ENCODE measurements at places on chromosomes 2 and 18.
A peak's percentile ranks its signal among the peaks of the same experiment; 100 is the strongest.

DNA sequence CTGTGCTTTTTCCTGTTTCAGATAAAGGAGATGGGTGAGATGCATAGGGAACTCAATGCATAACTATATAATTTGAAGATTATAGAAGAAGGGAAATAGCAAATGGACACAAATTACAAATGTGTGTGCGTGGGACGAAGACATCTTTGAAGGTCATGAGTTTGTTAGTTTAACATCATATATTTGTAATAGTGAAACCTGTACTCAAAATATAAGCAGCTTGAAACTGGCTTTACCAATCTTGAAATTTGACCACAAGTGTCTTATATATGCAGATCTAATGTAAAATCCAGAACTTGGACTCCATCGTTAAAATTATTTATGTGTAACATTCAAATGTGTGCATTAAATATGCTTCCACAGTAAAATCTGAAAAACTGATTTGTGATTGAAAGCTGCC is 16.4 kb upstream of the MSH2 start:
- no peak for DNase-seq

DNA sequence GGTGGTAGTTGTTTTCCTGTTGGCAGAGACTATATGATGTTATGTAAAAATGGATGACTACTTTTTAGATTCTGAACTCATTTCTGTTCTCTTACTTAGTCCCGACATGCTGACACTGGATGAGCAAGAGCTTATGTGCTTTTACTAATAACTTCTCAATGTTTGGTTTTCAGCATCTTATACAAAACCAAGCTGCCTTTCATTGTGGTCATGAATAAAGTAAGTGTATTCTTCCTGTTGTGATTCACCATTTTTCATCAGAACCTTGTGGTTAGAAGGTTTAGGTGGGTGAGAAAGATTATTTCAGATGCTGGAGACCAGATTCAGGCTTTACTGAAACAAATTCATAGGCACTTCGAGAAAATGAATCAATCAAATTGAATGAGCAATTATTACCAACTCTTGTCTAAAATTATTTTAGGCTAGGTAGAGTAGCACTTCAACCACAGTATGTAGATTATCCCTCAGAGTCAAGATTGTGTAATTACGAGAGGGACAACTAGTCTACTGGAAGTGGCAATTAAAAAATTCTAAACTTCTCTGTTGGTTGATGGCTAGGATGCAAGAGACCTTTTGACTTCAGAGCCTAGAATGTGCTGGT is 9.3 kb downstream of the GPN1 start:
- no peak for DNase-seq

- DNase-seq, result no peak
Observed at GRCh38 chr2:8196316-8196715, 485.5 kb upstream of the ID2 start.

- no peak for DNase-seq
Observed at GRCh38 chr2:148582679-148583511, 61.7 kb upstream of the EPC2 start.

GRCh38 chr2:239193401-239193811 is 207.4 kb downstream of the HDAC4 start:
- no peak for DNase-seq

DNA sequence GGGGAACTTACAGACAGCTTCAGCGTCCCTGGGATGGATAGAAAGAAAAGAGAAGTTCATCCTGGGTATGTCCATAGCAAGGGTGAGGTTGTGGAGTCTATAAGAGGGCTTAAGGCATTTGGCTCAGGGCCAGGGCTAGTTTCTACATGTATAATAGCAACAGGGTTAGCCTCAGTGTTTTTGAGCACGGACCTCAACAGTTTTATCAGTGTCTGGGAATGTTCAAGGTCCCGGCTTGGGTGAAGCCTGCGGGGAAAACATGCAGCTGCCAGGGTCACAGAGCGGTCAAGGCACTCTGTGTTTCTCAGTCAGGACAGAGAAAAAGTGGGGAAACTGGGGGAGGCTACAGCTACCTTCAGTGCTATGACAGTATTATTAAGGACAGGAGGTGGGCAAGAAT is 427.7 kb upstream of the HS6ST1 start:
- DNase-seq, result peak; percentile 57

DNA sequence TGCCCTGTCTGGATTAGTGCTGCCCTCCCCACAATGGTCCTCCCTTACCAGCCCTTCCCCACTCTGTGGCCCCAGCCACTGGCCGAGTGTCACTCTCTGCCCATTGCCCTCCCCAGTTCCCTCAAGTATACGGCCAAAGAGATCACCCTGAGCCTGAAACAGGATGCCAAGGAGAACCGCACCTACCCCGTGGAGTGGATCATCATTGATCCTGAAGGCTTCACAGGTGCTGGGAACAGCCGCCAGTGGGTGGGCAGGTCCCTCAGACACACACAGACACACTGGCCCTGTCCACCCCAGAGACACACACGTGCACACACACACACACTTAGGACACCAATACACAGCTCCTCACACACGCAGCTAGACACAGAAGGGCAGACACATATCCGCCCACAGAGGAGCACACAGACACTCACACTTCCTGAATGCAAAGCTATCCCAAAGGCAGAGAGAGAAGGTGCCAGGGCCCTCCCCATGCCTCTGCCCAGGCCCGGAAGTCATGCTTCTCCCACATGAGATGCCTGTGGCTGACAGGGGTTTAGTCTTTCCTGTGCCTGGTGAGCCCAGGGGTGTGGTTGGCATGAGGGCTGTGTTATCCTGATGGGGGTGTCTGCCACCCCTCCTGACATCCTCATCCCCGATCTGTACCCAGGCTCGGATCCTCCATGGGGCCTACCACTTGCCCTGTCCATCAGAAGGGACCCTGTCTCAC is 2.9 kb downstream of the CHRND start:
- DNase-seq, result no peak

DNA sequence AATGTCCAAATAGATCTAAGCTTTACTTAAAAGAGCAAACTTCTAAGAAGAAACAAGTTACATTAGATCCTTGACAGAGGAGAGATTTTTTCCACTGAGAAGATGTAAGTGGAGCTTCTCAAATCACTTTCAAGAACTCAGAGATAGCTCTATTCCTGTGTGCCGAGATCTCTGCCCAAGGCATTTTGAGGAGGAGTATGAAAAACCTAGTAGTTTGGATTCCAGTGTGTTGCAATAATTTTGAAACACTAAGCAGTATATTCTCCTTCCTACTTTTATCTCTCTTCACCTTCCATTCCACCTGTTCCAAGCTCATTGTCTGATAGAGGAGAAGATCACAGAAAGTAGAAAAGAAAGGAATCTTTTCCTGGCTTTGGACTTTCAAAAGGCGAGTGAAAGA is 192.0 kb upstream of the TANK start:
- DNase-seq, result no peak

- DNase-seq, result peak; percentile 70
Observed at GRCh38 chr2:65430603-65431420, 1.6 kb downstream of the SPRED2 start.

DNA sequence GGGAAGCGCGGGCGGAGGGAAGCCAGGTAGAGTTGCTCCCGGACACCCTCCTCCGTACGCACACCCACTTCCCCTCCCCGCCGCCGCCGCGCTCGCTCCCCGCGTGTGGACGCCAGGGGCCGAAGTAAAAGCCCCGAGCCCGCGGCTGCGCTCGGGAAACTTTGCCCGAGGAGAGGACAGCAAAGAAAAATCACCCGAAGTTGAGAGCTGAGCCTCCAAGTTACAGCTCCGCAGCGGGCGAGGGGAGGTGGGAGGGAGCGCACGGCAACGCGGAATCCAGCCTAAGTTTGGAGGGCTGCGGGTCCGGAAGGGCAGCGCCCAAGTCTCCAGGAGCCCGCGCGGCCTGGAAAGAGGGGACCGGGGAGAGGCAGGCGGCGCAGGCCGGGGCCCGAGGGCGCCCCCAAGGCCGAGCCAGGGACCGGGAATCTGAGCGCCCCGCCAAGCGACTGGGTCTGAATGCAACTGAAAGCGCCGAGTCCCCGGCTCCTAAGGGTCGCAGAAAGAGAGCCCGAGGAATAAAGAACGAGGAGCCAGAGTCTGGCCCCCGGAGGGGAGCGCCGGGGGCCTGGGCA is 706 bp upstream of the BCL11A start:
- peak; percentile 39 for DNase-seq

DNA sequence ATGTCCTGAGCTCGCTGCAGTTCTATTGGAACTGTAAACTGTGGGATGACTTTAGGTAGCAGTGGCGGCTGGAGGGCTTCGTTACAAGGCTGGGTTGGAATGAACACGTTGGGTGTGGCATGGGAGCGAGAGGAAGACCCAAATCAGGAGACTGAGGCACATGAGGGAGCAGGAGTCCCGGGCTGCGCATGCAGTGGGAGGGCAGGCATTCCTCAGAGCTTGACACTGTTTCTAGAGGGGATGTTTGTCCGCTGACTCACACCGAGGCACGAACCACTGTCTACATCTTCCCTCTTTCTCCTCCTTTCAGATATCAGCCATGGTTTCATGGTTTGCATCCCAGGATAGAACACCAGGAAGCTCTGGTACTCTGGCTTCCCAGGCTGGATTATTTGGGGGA is 40.6 kb upstream of the LAMA1 start:
- DNase-seq, result no peak

- DNase-seq, result no peak
Observed at GRCh38 chr2:115277366-115277765, 834.9 kb downstream of the DPP10 start.

GRCh38 chr2:100812116-100812515 is 7.8 kb upstream of the NPAS2 start:
- no peak for DNase-seq

- no peak for DNase-seq
Observed at GRCh38 chr2:205564346-205565141, 117.8 kb upstream of the NRP2 start.

DNA sequence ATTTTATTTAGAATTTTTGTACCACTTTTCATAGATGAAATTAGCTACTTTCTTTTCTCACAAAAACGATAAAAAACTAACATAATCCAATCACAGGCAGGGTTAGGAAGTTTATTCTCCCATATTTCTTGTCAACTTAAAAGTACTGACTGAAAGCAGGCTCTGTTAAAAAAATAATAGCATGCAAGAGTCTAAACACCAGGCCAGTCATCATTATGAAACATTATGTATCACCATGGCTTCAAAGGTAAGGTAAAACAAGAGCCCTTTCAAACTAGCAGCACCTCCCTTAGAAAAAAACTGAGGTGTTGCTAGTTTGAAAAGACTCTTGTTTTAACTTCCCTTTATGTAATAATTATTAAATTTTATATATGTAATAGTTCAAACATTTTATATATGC is 848.0 kb downstream of the RNF144A start:
- DNase-seq, result no peak

GRCh38 chr2:194062401-194062800 is 1594.6 kb upstream of the SLC39A10 start:
- no peak for DNase-seq

GRCh38 chr18:72376256-72376655 is 167.9 kb downstream of the CBLN2 start:
- no peak for DNase-seq

DNA sequence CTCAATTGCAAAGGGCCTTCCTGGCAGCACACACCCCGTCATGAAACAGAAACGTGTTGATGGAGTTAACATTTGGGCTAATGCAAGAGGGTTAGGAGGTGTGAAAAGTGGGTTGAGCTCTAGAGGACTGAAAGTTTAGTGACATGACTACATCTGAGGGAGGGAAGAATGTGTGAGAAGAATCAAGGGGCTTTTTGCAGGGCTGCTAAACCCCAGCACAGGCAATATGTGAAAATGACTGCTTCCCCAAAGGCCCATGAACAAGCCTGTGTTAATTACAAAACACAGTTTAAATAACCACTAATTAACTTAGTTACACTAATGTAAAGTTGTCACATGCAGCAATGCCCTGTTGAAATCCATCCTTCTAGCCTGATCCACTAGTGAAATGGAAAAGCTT is 63.4 kb upstream of the PEX13 start:
- DNase-seq, result no peak

GRCh38 chr2:207167099-207167923 is 1.6 kb upstream of the KLF7 start:
- no peak for DNase-seq

DNA sequence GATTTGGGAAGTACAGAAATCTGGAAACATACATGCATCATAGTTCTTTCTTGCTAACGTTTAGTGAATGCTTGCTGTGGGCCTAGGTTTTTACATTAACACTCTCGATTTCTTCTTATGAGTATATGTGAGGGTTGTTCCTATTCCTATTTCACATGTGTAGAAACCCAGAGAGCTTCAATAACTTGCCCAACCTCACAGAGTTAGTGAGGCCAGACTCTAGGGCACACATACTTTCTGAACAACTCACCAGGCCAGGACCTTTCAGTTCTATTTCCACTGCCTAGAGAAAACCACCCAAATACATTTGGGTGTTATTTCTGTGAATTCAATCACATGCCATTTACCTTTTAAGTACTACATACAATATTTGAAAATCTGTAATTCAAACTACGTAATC is 8.2 kb upstream of the KCTD1 start:
- DNase-seq, result no peak

DNA sequence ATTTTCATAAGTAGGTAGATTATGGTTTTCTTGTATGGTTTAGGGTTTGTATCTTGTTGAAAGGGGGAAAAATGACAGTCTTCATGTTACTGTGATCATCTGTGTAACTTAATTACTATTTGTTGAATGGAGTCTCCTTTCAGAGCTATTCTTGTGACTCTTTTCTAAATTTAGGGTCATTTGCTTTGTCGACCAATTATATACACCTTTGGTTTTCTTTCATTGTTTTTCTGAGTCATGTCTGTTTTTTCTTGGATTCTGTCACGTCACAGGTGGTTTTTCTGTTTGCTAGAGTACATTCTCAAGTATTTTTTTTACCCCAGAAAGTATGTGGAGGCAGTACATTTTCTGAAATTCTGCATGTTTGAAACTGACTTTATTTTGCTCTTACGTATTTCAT is 43.8 kb upstream of the DYSF start:
- DNase-seq, result no peak

GRCh38 chr2:22086726-22087125 is 963.0 kb downstream of the TDRD15 start:
- DNase-seq, result no peak

DNA sequence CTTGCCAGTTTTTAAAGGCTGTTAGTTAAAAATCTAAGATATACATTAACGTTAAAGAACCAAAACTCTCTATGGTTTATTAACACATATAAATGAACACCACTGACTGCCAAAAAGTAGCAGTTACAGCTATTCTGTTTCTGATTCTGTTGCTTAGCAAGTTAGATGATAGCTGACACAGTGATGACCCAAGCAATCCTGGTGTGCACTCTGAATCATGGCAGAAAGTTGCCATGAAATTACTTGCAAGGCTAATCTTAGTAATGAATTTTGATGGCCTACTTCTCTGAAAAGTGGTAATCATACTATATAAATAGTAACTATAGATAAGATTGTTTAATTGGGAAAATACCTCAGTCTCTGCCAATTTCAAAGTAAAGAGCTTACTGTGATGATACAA is 57.7 kb downstream of the ROCK2 start:
- DNase-seq, result no peak

- no peak for DNase-seq
Observed at GRCh38 chr2:2974982-2975381, 402.6 kb downstream of the EIPR1 start.

GRCh38 chr18:29874519-29875098 is 1167.9 kb downstream of the DSC3 start:
- peak; percentile 58 for DNase-seq
